GM04503 (cell line): ENCODE measurements at places on chromosomes 16 and 17.

DNA sequence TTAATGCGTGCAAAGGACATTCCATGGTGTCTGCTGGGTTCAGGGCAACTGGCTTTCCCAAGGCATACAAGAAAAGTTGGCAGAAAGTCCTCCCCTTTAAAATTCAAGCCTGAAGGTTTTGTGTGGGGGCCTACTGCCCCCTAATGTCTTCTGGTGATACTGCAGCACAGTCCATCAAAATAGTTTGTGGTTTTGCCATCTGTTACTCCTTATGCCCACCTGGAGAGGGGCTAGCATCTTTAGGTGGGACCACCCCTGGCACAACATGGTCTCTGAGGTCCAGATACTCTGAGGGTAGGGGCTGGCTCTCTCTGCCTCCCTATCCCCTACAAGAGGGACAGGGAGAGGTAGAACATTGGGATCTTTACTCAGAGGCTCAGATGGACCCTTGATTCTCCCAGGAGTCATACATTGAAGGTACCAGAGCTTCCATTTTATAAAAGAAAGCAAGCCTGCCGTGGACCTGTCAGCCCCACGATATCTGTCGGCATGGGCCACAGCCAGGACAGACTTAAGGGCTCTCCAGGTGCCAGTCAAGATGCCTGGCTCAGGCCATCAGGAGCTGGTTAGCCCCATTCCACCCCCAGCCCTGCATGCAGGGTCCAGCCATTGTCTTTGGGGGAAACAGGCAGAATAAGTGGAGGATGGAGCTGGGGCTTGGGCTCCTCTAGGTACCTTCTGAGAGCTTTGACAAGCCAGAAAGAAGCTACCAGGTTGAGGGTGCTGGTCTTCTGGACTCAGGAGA, 6.3 kb downstream of the ESRP2 start:
- no peak for DNase-seq

DNA sequence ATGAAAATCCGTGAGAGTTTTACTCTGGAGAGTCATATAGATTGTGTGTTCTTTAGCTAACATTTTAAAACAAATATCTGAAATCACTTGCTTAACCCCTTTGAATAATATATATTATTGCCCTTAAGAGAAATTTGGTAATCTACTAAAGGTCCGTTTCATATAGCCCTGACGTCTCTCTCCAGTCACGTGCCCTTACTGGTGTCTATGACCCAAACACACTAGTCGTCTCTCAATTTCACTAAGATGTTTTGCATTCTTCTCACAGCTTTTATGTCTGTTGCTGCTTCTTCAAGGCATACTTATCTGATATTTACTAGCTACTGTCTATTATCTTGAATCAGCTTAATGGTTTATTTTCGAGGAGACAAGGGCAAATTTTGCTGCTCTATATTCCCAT, 409.9 kb downstream of the KCNJ18 start:
- DNase-seq = no peak

DNA sequence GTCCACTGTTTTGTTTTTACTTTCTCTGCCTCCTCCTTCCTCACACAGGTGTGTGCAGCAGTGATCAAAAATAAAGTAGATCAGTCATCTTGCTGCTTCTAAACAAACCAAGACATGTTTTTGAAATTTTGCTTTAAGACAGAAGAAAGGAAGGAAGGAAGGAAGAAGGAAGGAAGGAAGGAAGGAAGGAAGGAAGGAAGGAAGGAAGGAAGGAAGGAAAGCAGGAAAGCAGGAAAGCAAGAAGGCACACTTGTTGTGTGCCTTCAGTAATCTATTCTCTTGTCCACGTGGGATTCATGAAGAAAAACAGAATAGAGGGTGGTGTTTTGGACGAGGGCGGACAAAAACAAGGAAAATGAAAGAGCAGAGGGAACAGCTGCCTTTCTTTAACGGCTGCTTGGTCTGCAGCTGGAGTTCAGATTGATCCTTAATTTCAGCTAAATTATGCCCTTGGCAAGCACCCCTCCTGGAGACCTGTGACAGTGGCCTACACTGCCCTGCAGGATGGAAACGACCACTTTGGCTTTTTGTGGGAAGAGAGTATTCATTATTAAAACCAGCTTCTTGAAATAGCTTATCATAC, 188.5 kb upstream of the IRX3 start:
- no peak for DNase-seq

GRCh38 chr17:61299517-61300513, 99.8 kb upstream of the TBX2 start:
- DNase-seq = no peak

DNA sequence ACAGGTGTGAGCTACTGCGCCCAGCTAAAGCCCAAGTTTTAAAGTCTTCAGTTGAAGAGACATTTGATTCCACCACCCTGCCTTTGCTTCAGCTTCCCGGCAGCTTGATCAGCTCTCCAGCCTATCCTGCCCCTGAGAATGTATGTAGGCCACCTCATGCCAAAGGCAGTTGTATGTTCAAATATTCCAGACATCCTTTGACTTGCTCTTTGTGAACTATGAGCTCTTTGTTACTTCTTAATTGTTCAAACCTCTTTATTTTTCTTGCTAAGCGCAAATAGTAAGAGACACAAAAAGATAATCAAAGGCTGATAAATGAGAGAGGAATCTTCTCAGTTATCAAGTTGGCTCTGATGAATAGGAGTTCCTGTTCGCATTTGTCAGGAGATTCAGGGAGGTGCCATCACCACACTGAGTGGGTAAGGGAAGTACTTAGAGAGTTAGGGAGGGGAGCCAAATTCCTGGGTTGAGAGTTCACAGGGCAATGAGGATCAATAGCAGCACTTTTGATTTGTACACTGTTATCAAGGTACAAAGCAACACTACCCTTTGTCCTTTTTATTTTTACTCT, 32.0 kb upstream of the SUPT4H1 start:
- no peak for DNase-seq

GRCh38 chr17:44130693-44131349, 7.4 kb upstream of the HDAC5 start:
- DNase-seq = no peak

DNA sequence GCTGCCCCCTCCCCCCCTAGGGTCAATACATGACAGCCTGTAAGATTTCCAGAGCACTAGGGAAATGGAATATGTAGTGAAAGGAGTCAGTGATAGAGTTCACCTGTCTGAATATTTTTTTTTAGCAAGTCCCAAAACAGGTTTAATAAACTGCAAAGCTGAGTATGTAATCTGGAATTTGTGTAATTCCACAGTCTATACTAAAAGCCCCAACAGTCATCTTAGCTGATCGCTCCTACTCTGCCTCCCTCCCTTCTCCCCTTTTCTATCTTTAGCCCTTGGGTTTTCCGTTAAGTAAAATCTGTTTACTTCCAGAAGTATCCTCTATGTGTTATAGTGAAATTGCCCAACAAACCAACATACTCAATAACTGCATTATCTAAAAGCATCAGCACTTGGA, 3.5 kb downstream of the CDH13 start:
- DNase-seq = peak; percentile 21

GRCh38 chr16:66740533-66740932, 10.9 kb downstream of the DYNC1LI2 start:
- DNase-seq = no peak

DNA sequence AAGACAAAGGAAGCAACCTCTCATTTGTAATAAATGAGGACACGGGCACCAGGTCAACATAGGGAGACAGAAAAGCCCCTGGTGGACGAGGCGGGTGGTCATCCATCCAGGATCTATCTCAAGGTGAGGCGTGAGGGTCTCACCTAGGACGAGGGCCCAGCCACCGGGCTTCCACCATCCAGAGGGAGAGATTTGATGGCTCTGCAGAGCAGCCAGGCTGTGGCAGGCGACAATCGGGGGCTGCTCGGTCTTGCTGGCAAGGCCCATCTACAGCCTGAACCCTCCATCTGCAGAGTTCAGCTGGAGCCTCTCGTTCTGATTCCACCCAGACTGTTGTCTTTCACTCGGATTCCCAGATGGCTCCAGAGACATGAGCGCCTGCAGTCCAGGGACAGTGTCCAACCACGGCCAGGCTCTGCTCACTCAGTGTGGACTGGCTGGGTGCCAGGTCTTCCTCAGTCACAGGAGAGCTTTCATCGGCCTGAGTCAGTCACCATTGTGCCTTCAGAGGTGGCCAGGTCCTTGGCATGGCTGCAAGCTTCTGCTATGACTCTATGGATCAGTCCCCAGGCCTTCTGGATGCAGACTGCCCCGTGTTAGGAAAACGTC, 5.9 kb downstream of the LITAFD start:
- no peak for DNase-seq

GRCh38 chr16:89657442-89658220, at the start of the genes CHMP1A and SPATA33:
TSS of gene CHMP1A (minus strand) at chr16:89657708. CDS start at chr16:89657588, 120 bp downstream.
TSS of gene SPATA33 (plus strand) at chr16:89657836. CDS start at chr16:89657912, 76 bp downstream.
- DNase-seq = no peak
